ENCODE measurements at places on chromosomes 6 and 20.

DNA sequence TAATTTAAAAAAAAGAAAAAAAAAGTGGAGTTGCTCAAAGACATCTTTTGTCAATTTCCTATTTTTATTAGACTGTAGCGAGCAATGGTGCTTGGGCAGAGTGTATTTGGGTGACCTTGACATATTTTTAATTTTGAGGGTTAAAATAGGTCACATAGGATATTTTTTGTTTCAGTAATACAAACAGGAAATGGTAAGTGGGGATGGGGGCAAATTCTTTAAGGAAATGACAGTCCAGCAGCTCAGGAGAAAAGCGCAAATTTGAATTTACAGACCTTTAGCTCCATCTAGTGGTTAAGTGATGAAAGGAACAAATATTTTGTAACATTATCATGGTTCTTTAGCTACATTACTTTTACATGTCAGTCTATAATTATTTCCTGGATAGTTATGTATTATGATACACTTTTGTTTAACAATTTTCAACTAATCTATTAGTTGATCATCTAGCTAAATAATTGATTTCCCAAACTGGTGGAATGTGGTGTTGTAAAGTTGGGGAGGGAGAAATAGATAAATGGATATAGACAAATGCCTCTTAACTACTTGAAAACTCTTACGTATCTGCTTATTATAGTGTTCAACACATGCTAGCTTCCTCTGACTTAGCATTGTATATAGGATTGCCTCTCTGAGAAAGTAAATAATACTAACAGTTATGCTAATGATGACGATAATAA is 10.0 kb downstream of the CITED2 start:
- no peak for DNase-seq

GRCh38 chr6:25578538-25578937 is 73.5 kb upstream of the SCGN start:
- no peak for DNase-seq

DNA sequence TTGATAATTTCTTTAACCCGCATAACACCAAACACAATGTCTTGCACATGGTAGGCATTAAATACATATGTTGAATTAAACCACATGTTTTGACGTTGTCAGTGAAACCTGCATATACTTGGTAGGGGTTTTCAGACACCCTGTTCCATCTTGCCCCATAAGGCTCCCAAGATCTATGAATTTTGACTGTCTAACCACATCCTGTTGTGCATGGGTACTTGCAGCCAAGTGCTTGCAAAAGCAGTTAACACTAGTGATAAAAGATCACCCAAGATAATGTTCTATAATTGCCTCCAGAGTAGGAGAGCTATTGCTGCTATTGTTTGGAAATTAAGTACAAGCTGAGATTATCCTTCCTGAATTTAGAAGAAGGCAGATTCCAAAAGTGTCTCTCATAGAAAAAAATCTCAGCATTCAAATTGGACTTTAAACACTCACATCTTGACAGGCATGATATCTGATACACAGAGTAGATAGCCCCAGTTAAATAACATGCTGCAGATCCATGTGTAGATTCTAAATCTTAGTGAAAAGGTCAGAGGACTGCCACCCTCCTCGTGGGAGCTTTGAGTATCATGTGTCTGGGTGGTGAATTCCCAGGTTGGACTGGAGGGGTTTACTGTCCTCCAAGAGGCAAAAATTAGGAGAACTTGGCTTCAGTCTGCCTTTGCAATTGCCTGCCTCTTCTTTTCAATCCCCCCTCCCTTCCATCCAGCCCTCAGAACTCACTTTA is 25.8 kb upstream of the CCN6 start:
- DNase-seq: no peak

- DNase-seq: no peak
These were observed 66.2 kb downstream of the SOBP start for GRCh38 chr6:107556082-107556481.

- DNase-seq: no peak
These were observed 2.3 kb downstream of the SAMD10 start for GRCh38 chr20:63976980-63977738.

Data from sciatic nerve (tissue), 2 donors.